ENCODE measurements at places on chromosomes 1 and 21. TPM values are rescaled to one million over a fixed set of nuclear protein-coding genes. Genes with fewer than 3 reads are reported as not detected.

DNA sequence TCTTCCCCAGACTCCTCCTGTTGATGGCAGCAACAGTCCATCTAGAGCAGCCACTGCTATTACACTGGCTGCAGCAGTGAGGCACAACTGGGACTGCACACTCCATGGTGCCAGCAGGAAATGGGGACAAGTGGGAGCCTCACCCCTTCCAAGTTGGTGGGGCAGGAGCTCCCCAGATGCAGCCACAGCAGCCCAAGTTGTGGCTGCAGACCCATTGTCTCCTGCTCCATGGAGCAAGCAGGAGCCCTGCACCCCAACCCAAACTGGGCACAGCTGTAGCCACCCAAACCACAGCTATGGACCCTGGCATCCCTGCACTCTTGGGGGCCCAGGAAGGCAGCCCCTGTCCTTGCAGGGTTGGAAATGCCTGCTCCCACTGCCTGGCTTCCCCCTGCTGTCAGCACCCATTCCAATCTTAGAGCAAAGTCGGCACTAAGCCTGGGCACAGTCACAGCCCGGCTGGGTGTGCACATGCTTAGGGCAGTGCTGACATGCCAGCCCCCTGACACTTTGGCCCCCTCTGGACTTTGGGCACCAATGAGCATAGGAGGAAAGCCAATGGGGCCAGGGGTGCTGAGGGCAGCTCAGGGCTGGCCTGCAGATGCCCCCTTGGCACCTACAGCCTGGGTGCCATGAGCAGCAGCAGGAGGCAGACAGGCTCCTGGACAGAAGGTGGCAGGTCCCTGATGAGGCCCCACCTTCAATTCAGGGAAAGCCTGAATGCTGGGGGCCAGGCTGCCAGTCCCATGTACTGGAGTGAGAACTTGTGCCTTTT, 44.0 kb downstream of the MATN1 start:
- no peak for DNase-seq

Gene CD52
- not detected for polyA plus RNA-seq

- DNase-seq: no peak
Measured at GRCh38 chr1:234702342-234703000, 92.5 kb upstream of the IRF2BP2 start.

DNA sequence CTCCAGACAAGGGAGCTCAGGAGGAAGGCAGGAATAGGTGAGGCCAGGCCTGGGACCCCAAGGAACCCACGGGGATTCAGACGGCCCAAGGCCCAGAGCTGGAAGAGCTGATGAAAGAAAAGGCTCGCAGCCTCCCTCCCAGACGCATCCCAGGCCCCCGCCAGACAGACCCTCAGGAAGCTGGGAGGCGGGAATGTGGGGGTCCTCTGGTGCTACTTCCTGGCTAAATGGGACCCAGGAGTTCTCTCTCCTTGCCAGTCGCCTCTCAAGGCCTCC, 430 bp downstream of the FBXO2 start:
- no peak for DNase-seq

DNA sequence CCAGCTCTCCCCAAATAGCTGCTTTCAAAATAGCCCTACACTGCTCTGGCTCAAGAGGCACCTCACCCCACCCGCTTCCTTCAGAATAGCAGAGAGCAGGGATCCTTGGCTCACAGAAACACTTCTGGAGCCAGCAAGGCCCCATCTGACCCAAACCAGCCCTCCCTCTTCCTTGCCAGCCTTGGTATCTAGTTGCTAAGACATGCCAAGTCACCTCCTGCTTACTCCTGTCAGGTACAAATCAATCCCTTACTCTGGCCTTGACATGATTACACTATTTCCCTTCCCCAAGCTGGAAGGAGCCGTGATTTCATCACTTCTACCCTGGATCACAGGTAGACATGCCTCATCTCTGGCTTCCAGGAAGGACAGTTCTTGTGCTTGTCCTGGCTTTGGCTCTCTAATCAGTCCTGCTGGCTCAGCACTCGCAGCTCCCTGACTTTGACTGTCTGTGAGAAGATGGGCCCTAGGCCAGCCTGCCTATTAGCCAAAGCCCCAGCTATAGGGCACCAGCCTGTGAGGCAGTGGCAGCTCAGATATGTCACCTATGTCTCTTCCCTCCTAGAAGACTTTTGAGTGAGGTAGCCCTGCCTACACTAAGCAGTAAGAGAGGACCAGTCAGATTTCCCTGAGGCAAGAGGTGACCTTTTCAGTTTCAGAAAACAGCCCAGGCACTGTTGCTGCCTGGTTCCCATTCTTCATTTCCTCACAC, 8.9 kb upstream of the MUTYH start:
- DNase-seq: no peak

Gene ZYG11A
- 0.41 TPM for polyA plus RNA-seq

DNA sequence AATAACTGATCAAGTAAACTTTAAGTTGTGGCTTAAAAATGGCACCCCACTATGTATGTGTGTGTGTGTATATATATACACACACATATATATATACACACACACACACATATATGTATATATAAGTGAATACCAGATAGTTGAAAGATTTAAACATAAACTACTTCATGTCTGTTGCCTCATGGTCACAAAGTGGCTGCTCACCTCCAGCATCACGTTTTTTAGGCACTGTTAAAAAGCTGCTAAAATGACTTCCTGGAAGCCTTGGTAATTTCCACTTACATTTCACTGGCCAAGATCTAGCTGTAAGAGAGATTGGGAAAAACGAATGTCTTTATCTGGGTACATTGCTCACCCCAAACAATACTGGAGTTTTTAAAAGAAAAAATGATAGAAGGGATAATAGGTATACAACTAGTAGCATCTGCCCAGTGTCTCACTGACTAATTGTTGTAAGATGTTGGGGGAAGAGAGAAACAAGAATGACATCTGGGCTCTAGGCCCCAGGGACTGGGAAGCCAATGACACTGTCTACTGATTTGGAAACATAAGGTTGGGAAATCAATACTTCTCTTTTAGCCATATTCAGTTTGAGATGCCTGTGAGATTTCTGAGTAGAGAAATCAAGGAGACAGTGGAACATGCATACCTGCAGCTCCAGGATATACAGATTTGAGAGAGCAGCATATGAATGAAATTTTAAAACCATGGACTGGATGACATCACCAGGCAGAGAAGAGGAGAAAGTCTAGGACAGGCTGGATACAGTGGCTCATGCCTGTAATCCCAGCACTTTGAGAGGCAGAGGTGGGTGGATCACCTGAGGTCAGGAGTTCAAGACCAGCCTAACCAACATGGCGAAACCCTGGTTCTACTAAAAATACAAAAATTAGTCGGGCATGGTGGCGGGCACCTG, 42.8 kb downstream of the CLDN14 start:
- no peak for DNase-seq

DNA sequence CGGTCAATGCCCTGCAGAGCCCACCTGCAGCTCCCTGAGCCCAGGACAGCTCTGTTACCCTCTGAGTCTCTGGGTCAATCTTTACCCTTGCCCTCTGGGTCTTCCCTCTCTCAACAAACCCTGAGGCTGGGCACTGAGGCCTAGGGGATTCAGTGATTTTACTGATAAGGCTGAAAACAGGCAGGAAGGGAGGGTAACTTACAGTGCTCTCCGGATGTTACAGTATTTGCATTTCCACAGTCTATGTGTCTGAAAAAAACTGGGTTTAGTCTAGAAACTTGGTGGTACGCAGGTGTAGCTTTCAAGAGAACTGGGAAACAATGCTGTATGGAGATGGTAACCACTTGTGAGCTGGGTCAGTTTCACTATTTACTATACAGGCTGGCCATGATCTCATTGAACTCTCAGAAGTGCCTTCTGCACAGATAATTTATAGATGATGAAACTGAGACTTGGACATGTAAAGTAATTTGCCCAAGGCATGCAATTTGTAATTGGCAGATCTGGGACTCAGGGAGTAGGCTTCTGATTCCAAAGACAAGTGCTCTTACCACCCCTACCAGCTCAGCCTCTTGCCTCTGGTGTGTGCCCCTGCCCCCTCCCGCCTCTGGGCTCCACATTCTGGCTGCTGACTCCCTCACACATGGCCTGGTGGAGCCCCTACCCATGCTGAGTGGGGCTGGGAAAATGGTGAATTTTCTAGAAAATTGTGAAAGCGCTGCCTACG, 48.8 kb downstream of the TENT5C start:
- DNase-seq: no peak

GRCh38 chr1:35220976-35221375, 28.0 kb upstream of the SFPQ start:
- peak; percentile 62 for DNase-seq

Gene BEND5
- polyA plus RNA-seq: 4.3 TPM

DNA sequence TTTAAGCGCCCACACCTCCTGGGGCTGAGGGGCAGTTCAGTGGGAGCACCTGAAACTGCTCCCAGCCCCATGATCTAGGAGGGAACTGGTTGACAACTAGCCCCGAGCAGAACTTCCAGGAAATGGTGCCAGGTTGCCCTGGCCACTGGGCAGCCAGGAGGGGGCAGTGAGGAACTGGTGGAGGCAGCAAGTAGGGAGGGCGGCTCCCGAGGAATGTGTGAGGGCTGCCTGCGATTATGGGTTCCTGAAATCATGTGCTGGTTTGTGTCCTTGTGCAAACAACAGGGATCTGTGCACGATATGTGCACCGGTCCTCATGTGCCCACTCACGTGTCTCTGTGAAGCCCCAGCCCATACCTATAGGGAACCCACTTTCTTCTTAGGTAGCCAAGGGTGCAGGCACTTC, 9.9 kb downstream of the GPR3 start:
- DNase-seq: peak; percentile 54

DNA sequence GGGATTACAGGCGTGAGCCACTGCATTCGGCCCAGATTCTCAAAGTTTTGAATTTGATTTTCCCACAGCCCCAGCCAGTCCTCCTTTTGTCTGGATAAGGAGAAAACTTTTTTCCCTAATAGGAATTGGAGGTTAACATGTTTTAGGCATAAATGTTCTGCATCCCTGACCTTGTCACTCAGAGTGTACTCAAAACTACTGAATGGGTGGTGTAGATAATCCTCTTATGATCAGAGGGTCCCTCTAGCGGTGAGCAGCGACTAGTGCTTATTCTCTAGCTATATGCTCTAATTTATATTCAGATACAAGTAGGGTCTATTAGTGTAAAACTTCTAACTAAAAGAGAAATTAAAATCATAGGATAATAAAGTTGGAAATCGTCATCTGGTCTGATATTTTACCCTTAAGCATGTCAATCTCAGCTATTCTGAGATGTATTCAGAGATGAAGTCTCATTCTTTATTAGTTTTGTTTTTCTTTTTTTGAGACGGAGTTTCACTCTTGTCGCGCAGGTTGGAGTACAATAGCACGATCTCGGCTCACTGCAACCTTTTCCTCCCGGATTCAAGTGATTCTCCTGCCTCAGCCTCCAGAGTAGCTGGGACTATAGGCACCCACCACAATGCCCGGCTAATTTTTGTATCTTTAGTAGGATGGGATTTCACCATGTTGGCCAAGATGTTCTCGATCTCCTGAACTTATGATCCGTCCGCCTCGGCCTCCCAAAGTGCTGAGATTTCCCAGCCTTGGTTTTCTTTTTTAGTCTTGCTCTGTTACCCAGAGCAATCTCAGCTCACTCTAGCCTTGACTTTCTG, 2.7 kb upstream of the PSMD4 start:
- peak; percentile 74 for DNase-seq

DNA sequence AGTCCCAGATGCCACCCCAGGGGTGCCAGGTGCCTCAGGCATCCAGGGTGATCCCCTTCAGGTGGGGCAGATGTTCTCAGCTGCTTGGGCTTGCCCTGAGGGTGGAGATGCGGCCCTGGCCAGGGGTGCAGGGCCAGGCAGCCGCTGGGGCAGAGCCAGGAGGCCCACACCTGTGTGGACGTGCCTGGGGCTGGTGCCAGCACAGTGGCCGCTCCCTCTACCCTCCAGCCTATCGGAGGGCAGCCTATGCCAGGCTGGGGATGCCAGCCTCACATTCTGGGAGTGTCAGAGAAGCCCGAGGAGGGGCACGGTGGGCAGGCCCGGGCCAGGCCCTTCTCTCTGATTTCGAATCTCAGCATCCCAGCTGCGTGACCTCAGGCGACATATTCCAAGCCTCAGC, 96.5 kb upstream of the WNT4 start:
- DNase-seq: no peak

Gene ACTN2
- 0.10 TPM for polyA plus RNA-seq

GRCh38 chr1:46425726-46426125, 31.6 kb downstream of the FAAH start:
- DNase-seq: no peak

DNA sequence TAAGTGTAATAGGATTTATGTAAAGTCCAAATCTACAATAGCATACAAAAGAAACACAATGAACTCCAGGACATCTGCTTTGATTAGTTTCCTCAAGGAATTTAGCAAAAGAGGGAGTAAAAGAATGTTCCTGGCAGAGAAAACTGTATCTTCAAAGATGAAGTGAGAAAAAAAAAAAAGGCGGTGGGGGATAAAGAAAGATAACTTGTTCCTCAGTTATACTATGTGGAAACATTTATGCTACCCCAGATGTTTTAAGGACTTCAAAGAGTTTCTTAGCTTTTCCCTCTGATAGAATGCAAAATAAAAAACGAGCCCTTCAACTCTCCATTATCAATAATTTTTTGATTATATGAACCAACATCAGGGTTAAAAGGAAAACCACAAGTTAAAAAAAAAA, 908.9 kb upstream of the ADGRL2 start:
- no peak for DNase-seq

DNA sequence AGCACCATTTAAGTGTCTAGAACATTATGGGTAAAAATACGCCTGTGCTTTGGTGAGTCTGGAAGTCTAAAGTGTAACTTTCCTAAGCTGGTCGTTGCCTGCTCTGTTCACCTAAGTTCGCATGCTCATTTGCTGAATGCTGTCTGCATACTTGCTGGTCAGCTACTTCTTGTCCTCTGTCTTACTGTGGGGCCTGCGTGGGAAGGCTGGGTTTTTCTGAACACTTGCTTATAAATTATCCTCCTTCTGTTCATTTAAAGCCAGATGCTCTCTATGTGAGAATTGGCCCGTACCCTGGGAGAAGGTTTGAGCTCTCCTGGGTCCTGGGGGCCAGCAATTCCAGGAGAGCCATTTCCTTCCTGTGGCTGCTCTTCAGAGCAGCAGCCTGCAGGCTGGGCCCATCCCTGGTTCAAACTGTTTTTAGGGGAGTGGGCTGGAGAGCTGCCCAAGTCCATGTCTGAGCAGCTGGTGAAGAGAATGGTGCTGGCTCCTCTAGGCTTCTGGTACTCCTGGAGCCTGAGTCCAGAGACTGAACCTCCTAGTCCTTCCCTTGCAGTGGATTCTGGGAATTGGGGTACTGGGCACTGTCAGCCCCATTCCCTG, 75.7 kb downstream of the GALNT2 start:
- DNase-seq: no peak

- DNase-seq: no peak
Measured at GRCh38 chr1:173353350-173353749, 123.8 kb upstream of the PRDX6 start.

DNA sequence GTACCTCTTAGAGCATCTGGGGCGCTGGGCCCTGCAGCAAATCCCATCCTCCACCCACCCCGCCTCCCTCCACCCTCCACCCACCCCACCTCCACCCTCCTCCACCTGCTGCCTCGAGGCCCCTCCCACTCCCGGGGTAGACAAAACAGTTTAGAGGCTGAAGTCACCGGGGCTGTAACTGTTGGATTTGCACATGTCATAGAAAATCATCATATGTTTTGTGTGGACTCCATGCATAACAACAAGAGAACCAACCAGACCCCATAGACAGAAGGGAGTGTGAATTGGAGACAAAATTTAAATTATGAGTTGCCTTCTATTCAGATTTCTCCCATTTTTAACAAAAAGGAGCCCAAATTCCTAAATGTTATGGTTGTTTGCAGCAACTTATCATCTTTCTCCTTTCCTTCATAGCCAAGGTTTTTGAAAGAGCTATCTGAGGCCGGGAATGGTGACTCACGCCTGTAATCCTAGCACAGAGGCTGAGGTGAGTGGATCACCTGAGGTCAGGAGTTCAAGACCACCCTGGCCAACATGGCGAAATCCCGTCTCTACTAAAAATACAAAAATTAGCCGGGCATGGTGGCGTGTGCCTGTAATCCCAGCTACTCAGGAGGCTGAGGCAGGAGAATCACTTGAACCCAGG, 28.2 kb upstream of the LGALS8 start:
- no peak for DNase-seq

Gene CR1
- not detected for polyA plus RNA-seq

Data from SK-N-SH (cell line).